ENCODE measurements at places on chromosomes 6 and 20.

- DNase-seq = no peak
Measured at GRCh38 chr6:144265390-144265789, 19.7 kb upstream of the UTRN start.

GRCh38 chr6:8434727-8435092 is 635 bp downstream of the SLC35B3 start:
- no peak for DNase-seq

DNA sequence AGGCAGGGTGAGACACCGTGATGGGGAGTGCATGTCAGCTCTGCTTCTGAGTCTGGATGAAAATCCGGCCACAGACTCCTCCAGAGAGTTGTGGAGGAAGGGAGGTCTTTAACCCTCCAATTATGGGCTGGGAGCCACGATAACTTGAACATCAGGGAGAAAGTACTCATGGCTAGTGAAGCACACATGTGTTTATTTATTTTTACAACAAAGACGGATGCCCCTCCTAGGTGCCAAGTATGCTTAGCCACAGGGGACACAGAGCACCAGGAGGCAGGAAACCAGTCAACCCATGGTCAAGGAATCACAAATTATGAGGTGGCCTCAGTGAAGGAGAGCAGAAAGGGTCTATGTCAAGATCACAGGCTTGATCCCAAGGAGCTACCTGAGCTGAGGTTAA is 54.1 kb downstream of the ZNF217 start:
- DNase-seq = no peak

GRCh38 chr6:16432075-16433032 is 194.0 kb downstream of the GMPR start:
- DNase-seq = no peak

GRCh38 chr6:141552031-141552430 is 580.7 kb upstream of the GJE1 start:
- DNase-seq = no peak

Data from activated T-helper 1 cell treated with Interleukin-2 at 50 U/mL for 16 hours (primary cell).